GM10248 (cell line): ENCODE measurements at places on chromosomes 7 and 10.

DNA sequence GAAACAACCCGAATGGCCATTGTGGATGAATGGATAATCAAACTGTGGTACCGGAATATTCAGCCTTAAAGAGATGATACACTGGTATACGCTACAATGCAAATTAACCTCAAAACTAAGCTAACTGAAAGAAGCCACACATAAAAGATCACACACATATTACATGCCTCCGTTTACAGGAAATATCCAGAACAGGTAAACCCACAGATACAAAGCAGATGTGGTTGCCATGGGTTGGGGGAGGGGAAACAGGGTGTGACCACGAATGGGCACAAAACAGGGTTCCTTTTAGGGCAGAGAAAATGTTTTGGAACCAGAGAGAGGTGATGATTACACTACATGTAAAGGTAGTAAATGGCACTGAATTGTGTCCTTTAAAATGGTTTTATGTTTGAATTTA is 16.6 kb downstream of the ESYT2 start:
- DNase-seq = no peak

DNA sequence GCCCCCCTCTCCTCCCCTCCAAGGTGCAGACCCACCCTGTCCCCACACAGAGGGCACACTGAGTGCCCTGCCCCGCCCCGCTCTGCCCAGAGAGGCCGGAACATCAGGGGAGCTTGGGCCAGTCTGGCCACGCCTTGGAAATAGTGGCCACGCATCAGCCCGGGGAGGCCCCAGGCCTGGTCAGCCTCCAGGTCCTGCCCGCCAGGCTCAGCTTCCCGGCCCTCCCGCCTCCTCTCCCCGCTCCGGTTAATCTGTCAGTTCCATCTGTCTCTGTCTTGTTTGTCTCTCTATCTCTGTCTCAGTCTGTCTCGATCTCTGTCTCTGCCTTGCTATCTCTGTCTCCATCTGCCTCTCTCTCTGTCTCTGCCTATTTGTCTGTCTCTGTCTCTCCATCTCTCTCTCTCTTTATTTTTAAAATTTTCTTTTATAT is 28.9 kb upstream of the TNRC18 start:
- no peak for DNase-seq

DNA sequence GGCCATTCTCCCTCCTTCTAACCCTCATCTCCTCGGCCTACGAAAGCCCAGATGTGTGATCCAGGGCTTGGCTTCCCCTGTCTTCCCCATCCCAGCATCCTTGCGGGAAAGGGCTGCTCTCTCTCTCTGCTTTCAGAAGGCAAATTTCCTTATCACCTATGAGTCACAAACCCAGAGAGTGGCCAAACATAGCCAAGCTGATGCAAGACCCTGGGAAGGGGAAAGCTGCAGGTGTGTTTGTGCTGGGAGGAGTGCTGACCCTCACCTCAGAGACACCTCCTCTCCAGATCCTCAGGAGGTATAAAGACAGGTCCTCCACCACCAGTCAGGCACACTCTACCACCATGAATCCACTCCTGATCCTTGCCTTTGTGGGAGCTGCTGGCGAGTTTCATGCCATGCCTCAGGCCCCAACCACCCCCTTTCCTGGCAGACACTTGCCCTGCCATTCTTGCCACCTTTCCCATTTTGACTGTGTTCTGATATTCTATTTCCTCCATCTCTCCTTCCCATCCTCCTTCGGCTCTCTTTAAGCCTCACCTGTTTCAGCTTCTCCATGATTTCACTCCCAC is 10.6 kb upstream of the PRSS2 start:
- DNase-seq = no peak

- DNase-seq = no peak
These were observed 13.2 kb downstream of the WDR91 start for GRCh38 chr7:135197906-135198655.

DNA sequence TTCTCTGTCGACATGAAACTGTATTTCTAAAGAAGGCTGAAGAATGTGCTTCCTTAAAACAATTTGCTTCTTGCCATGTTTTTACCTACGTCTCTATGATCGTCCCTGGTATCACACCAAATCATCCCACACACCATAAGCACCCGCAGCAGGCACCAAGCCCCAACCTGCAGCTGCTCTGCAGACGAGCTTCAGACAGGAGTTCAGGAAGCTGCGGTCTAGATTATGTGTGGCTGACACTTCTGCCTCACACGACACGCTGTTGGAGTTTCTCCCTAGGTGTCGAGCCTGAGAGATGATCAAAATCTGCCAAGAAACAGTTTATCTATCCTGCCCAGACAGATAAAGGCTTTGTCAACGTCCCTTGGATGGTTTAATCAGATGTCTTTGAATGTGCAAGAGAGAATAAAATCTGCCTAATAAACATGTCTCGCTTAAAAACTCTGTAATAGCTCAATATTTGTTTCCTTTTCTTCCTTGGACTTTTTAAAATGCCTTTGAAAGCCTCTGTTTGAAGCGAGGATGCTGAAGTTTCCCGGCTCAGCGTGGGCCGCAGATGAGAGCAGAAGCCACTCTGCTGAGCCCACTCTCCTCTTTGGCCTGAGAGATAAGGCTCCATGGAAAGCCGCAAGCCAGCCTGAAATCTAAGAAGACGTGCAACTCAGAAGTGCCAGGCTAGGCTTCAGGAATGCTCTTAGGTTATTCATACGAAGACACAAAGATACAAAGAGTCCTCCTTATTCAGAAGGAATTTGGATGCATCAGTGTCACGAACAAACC is 158.3 kb upstream of the PFKP start:
- DNase-seq = no peak

- DNase-seq = no peak
These were observed 65.5 kb downstream of the CYP26A1 start for GRCh38 chr10:93139059-93139655.

DNA sequence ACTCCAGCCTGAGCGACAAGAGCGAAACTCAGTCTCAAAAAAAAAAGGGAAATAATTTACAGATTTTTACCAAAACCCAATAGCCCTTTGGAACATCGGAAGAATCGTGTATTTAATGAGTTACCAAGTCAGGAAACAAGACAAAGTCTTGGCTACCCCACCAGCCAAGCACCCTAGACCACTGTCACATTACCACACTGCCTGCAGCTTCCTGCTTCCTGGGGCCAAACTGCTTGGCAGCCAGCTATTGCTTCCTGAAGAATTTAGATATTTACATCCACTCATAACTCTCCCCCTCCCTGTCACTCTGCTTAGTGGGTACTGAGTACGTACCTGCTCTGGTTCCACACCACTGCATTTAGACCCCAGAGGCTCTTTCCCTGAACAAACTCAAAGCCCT is 14.1 kb upstream of the TNPO3 start:
- no peak for DNase-seq

DNA sequence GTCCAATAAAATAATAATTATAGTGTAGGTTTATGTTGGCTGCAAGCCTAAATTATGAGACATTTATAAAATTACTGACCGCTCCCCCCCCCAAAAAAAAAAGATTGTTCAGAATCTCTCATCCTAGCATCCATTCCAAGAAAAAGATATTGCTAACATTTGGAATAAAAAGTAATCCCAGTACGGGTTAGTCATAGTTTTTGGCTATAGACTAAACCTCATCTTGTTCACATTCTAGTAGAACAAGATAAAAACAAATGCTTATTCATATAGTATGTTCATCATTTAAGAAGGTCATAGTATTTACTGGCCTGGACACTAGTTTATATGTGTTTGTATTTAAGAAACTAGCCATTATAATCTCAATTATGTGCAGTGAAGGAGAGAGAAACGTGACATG is 44.0 kb downstream of the ADK start:
- DNase-seq = no peak

DNA sequence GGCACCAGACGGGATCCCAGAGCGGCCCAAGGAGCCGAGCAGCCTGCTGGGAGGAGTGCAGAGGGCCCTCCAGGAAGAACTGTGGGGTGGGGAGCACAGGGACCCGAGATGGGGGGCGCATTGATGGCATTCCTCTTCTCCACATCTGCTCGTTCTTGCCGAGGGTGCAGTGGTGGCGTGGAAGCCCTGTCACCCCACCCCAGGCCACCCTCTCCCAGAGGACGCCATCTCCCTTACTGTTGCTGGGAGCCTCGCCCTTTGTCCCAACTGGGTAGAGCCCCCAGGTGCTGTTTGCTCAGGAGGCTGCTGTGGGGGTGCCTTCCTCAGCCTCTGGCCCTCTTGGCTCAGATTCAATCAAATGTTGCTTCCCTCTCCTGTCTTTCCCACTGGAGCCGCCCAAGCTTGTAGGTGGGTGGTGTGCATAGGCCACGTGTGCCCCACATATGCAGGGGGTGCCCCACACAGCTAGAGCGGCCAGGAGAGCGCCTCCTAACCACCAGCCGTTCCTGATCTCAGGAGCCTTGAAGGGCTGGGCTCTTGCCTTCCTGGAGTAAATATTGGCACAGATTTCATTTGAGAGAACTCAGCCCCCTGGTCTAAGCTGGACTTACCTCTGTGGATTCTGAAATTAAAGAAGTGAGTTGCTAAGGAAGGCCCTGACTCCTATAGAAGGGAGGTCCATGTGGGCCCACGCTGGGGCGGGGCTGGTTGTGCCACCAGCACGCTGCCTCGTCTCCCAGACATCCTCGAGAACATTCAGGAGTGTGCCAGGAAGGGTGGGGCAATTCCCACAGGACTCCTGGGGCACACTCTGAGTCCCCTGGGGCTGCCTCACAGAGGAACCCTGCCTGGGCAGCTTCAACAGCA is 39.2 kb downstream of the ZNF467 start:
- DNase-seq = no peak

DNA sequence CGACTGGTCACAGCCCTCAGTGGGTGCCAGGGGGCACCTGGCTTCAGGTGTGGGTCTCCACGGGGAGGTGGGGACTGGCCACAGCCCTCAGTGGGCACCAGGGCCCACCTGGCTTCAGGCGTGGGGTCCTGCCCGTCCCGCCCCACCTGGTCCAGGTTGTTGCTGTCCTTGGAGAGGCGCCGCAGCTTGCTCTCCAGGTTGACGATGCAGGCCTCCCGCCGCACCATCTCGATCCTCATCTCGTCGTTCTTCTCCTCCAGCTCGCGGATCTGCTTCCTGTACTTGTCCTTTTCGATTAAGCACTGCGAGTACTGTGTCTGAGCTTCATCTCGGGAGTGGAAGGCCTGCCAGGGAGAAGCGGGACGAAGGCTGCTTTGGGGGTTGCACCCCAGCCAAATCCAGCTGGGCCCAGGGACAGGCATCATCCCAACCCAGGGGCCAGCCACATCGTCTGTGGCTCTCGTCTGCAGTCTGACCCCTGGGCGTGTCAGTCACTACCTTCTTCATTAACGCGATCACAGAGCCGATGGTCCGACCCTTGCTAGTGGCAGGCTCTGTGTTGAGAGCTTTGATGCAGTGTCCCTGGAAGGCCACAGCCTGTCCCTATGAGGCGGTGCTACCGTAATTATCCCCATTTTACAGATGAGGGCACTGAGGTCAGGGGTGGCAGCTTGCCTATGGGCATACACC is 92.9 kb upstream of the GNA12 start:
- no peak for DNase-seq

- no peak for DNase-seq
These were observed 24.1 kb upstream of the MYH16 start for GRCh38 chr7:99248391-99249095.
